NCI-H1930 (cell line): ENCODE measurements at places on chromosomes 6 and 20.

- DNase-seq: no peak
Observed at GRCh38 chr6:44771647-44772415, 384.3 kb downstream of the CDC5L start.

- DNase-seq: no peak
Observed at GRCh38 chr6:139939189-139939979, 564.9 kb upstream of the CITED2 start.

GRCh38 chr6:73694711-73695411 lies 1.1 kb upstream of the CD109 start:
- DNase-seq: no peak

DNA sequence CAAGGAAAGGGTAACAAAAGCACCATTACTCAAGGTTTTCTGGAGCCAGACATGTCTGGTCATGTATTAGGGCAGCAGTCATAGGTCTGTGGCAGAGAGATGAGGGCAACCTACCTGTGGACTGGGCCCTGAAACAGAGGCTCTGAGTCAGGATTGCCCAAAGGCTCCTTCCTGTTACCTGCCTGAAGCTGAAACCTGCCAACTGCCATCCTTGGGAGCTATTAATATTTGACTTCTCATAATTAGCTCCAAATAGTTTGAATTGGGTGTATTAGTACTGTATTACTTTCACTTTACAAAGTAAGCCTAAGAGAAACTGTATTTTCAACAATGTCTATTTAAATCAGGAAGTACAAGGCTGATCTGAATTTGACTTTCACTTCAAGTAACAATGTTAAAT lies 72.0 kb upstream of the TBX18 start:
- no peak for DNase-seq

- no peak for DNase-seq
Observed at GRCh38 chr6:111984081-111984480, 69.8 kb upstream of the CCN6 start.

GRCh38 chr6:47710295-47710694 lies 11.9 kb downstream of the ADGRF4 start:
- DNase-seq: no peak

DNA sequence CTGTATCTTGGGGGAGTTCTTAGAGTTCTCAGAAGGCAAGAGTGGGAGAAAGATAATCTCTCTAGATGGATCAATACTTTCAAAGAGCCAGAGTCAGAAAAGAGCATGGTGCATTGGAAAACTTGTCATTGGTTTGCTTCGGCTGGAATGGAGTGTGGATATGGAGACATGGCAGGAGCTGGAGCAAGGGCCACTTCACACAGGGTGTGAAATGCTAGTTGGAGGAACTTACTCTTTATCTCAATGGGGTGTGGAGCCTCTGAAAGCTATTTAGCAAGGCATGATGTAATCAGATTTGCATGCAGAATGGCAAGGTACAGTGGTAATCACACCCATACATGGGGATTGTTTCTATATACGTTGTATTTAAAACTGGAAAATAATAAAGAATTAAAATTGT lies 31.5 kb upstream of the PAQR8 start:
- no peak for DNase-seq

DNA sequence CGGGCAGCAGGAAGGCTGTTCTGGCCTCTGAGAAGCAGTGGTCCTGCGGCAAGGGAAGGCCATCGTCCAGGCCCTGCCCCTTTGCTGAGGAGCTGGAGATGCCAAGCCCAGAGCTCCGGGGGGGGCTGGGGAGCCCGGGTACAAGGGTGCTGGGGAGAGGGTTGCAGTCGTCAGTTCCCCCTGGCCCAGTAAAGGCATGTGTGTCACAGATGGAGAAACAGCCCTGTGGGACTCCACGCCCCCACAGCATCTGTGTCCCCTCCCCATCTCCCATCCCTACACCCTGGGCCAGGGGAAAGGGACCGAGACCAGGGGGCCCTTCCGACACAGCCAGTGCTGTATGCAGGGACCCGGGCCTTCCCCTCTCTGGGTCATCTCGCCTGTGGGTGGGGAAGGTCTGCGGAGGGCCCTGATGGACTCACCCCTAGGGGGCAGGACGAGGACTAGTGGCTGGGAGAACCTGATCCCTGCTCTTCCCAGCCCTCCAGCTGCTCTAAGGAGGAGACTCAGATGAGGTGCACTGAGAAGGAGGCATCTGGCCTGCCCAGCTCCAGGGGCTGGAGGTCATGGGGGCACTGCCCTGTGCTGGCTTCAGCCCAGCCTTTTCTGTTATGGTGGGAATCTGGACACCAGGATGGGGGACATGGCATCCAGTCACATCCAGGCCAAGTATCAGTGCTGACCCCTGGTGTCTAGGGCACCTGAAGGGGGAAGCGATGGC lies 609 bp downstream of the MYL9 start:
- DNase-seq: no peak

GRCh38 chr6:5174756-5175549 lies 85.8 kb downstream of the LYRM4 start:
- DNase-seq: peak; percentile 11

DNA sequence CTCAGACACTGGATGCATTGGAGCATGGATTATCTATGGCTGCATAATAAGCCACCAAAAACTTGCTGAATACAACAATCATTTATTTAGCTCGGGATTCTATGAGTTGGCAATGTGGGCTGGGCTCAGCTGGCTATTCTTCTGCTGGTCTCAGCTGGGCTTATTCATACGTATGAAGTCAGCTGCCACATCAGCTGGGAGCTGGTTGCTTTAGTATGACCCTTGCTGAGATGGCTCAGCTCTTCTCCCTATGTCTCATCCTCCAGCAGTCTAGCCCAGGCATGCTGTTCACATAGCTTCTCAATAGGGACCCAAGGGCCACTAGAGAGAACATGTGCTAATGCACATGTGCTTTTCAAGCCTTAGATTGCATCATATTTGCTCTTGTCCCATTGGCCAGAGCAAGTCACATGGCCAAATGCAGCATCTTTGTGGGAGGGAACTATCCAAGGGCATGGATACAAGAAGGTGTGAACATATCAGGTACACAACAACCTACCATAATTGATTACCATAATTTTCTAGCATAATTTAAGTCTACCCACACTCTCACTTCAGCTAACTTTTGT lies 444.6 kb downstream of the KIF16B start:
- DNase-seq: no peak

- no peak for DNase-seq
Observed at GRCh38 chr6:42318480-42318879, 100.8 kb upstream of the MRPS10 start.

- DNase-seq: no peak
Observed at GRCh38 chr20:49352751-49353150, 74.9 kb upstream of the ZNFX1 start.

DNA sequence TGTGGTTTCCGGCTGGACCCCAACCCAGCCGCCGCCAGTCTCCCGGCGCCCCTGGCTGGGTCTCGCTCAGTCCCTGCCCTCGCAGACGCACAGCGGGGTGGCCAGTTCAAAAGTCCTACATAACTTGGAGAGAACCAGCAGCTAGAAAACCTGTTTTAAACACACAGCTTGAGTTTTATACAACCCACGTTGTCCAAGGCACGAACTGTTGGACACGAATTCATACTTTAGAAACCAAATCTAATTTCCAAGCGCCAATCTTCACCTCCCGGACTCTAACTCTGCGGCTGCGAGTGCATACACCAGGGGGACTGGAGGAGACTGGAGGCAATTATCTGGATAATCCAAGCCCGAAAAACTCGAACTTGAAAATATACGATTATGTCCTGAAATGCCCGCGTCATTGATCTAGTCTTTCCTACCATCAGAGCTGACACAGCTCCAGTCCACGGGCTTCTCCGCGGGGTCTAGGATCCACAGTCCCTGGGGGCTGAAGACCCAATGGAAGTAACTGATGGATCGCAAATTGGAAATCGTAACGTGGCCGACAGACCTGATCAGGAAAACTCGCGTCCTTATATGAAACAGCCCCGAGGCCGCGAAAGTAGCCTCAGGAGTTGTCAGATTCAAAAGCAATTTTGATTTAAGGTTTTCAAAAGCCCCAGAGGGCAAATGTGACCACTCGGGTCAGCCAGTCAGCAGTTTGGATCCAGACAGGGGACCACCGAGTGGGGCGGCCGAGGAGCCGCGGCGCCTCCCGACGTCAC lies 843 bp upstream of the HEY2 start:
- DNase-seq: peak; percentile 8

GRCh38 chr6:119602215-119603178 lies 252.9 kb upstream of the MAN1A1 start:
- DNase-seq: no peak

- DNase-seq: no peak
Observed at GRCh38 chr6:4809999-4810918, 34.1 kb downstream of the CDYL start.

DNA sequence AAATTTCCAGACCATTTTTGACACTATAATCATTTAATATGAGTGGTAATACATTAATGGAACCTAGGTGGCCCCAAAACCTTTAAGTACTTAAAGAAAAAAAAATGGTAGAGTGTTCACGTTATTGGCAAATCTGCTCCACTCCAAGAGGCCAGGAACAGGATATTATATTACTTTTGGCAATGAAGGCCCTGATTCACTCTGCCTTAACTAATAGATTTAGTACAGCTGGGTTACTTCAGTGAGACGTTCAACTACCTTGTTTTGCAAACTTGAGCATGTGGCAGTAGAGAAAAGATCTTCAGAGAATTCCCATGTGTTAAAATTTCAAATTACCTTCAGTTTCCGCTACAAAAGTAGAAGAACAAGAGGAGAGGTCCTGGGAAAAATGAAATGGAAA lies 12.8 kb downstream of the ADNP start:
- DNase-seq: no peak

- DNase-seq: no peak
Observed at GRCh38 chr6:52191824-52192223, 5.6 kb downstream of the IL17A start.

DNA sequence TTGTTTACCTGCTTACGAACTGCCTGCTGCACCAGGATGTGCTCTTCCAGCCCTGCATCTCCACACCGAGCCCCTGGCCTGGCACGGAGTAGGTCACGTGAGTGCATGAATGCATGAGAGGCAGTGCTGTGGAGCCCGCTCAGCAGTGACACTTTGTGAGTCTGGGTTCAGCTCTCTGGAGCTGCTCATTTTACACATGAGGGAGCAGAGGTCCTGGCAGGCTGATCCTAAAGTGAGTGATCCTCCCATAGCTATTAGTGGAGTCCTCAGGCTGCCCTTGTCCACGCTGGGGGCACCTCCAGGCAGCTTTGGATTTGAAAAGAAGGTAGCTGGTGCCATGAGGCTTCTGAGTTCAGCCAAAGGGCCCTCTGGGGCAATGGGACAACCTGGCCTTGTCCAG lies 64.2 kb downstream of the EDN3 start:
- no peak for DNase-seq

- DNase-seq: no peak
Observed at GRCh38 chr6:150301846-150302519, 66.8 kb upstream of the IYD start.

DNA sequence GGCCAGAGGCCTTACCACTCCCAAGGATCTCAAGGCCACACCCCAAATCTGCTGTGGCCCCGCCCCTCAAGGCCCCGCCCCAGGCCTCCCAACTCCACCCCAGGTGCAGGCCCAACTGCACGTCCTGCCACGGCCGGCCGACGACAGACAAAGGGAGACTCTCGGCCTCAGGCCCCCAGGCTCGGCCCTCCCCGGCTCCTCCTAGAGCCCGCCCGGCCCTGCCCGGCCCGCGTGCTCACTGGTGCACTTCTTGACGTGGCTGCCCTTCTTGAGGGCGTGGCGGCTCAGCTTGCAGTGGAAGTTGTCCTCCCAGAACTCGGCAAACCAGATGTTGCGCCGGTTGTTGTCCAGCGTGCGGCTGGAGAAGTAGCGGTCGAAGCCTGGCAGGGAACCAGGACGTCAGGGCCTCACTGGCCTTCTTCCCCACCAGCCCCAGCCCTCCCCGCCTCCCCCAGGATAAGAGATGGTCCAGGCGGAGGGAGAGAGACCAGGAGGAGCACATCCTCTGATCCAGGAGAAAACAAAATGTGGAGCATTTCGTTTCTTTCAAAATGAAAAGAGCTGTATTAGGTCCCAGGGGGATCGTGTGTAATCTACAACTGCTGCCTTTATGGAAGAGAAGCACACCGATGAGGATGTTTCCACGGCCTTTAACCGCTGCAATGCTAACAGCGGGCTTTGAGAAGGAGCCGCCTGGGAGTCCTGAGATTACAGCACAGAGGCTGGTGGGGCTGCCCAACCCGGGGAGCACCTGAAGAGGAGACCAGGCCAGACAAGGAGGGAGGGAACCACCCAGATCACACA lies 89.4 kb downstream of the GRM4 start:
- no peak for DNase-seq

GRCh38 chr20:63020681-63021080 lies 13.9 kb upstream of the BHLHE23 start:
- no peak for DNase-seq

GRCh38 chr6:131775886-131776285 lies 31.9 kb upstream of the ENPP1 start:
- DNase-seq: no peak

DNA sequence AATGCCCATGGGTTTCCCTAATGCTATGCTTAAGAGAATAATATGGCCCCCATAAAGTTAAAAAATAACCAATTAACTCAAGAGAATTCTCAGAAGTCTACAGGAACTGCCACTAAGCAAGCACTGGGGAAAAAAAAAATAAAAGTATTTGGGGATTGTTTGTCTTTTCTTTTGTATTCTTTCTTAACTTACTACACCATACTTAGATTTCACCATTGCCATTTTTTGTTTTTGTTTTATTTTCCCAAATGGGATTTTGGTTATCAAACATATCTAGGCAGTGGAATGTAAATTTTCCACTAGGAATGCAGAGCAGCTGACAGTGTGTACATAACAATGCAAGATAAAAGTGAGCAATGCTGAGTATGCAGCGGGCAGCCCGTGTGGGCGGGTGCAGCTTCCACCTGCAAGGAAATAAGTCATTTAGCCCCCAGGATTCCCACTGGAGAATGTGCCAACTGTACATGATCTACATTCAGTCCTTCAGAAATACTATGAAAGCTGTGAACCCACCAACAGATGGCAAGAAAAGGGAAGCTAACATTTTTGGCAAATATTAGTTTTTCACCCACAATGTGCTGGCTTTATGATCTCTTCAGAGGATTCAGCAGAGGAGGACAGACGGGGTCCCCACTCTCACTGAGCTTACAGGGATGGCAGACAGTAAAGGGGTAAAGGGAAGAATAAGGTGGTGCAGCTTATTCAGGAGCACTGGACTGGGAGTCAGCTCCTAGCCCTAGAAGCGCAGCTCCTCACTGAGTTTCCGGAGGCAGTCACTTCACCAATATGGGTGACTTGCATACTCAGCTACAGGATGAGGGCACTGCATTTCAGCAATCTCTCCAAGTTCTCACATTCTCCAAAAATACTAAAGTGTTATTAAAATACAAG lies 44.4 kb downstream of the DCDC2 start:
- DNase-seq: no peak
